Vagina (tissue), 2 donors: ENCODE measurements at places on chromosomes 2 and 18. TPM values are rescaled to one million over a fixed set of nuclear protein-coding genes. Genes with fewer than 3 reads are reported as not detected.

Gene MALT1
- 35.8 TPM for total RNA-seq

Gene TBR1
- not detected for total RNA-seq

Gene TLX2
- 6.6 TPM for total RNA-seq

Gene G6PC2
- not detected for total RNA-seq

Gene GTF2A1L
- total RNA-seq, result 12.8 TPM

Gene MAP2
- 15.5 TPM for total RNA-seq

Gene ADD2
- 3.4 TPM for total RNA-seq

Gene NYAP2
- total RNA-seq, result 0.25 TPM

- no peak for DNase-seq
Measured at GRCh38 chr2:43224131-43224570, 2.3 kb downstream of the ZFP36L2 start.

DNA sequence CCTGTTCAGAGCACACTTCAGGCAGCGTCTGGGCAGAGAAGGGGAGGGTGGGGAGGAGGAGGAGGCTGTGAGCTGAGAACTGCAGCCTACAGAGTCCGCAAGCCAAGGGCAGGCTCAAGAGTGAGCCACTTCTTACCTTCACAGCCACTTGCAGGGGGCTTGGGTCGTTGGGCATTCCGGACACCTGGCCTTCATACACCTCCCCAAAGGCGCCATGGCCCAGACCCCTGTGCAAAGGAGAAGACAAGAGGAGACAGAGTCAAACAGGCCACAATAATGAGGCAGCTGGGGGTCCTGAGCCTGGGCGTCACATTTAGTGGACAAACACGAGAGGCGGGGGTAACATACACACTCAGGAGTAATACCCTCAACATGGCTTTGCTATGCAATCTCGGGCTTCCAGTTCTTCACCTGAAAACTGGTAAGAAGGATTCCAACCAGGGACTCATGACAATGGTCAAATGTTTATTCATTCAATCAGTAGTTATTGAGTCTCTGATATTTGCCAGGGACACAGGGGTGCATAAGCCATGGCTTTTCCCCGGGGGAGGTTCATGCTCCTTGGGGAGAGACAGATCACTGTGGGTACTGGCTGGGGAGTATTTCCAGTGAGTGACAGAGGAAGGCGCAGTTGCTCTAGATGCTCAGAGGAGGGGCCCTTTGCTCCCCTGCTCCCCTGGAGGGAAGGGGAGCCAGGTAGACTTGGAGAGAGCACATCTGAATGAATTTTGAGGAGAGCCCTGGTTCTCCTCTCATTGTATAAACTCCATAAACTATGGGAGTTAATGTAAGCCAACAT is 107.4 kb downstream of the CLIP4 start:
- DNase-seq, result no peak

- peak; percentile 67 for DNase-seq
Measured at GRCh38 chr18:8694891-8695290, 10.5 kb upstream of the MTCL1 start.

- no peak for DNase-seq
Measured at GRCh38 chr2:218332920-218333645, 23.6 kb upstream of the CATIP start.

- DNase-seq, result no peak
Measured at GRCh38 chr2:116810071-116810470, 1004.4 kb upstream of the DDX18 start.

GRCh38 chr2:130813722-130814121 is 23.0 kb upstream of the ARHGEF4 start:
- no peak for DNase-seq

DNA sequence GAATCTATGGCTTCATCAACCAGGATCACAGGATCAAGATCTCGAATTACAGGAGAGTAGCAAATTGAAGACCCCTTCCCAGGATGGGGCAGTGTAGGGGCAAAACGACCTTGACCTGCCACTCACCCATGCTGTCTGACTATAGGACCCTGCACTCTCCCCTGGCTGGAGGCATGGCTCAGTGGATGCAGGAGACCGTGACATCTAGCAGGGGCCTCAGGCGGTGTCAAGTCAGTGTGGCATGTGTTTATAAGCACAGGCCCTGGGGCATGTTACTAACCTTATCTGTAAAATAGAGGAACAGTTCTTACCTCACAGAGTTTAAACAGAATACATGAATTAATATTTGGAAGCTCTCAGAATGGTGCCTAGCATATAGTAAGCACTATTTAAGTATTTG is 3.5 kb downstream of the HAAO start:
- no peak for DNase-seq

- DNase-seq, result no peak
Measured at GRCh38 chr18:75785206-75785605, 357.7 kb upstream of the SMIM21 start.

DNA sequence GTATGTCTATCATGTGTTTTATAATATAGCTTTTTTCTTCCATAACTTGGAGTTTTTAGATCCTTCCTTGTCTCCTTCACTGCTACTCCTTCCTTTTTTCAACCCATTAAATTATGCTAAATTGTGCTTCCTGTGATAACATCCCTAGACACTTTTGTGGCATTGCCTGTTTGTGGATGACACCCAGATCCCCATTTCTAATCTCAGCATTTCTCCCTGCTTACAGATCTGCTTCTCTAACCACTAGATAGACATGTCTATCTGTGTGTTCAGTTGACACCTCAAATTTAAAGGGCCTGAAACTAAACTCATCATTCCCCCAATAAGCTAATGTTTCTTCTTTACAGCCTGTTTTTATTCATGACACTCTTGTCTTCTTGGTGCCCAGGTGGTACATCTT is 244.8 kb downstream of the BABAM2 start:
- no peak for DNase-seq

DNA sequence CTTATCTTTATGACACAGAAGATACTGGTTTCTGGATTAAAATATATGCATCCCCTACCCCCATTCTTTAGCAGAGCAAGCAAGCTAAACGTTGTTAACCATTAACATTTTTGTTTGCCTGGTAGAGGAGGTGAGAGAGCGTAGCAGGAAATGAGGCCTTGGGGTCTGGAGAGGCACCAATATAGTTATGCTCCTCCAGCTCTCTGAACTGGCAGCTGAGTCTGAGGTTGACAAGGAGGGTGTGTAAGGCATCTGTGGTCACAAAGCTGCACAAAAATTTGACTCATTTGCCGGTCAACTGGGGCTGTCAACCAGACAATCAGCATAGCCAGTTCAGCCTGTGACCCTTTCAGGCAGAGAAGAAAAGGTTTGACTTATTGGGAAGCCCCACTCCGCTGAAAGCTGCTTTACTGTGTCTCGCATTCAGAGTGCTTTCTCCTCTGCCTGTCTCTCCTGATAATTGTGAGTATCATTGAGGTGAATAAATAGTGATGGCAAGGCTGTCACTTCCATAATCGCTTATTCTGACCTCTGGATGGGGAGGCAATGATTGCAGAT is 647.5 kb upstream of the SETBP1 start:
- no peak for DNase-seq

- DNase-seq, result no peak
Measured at GRCh38 chr18:74590671-74591070, 7.0 kb upstream of the ZNF407 start.

GRCh38 chr2:148578493-148578884 is 66.1 kb upstream of the EPC2 start:
- DNase-seq, result no peak

DNA sequence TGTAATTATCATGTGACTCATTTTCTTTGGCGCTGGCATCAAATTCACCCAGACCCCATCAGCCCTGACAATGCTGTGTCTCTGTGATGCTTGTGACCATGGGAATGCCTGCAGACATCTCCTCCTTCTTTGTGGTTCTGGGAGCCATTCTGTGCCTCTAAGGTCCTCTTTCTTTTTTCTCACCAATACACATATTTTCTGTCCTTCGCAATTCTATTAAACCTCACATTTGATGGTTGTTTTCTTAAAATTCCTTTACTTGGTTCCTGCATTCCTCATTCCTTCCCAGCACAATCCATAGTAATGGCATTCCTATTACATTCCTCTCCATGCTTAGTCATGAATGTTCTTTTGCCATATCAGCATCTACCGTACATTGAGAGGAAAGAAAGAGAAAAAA is 375.3 kb downstream of the PIK3C3 start:
- no peak for DNase-seq

GRCh38 chr18:76387608-76388007 is 107.4 kb downstream of the ZNF516 start:
- no peak for DNase-seq

GRCh38 chr18:59067873-59068272 is 71.8 kb upstream of the SEC11C start:
- DNase-seq, result no peak

DNA sequence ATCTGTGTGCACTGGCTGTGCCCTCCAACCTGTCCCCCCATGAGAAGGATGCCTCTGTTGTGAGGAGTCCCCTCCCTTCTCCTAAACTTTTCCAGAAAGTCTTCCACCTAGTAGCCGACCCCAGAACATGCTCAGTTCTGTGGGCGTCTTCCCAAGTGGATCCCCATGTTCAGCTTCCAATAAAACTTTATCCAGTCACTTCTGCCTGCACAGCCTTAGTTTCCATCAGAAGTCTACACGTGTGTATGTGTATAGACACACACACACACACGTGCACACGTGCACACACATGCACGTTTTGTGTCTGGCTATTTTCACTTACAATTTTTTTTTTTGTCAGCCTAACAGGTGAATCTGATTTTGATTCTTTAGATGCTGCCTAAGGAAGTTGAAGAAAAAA is 115.1 kb downstream of the RTP5 start:
- DNase-seq, result no peak

DNA sequence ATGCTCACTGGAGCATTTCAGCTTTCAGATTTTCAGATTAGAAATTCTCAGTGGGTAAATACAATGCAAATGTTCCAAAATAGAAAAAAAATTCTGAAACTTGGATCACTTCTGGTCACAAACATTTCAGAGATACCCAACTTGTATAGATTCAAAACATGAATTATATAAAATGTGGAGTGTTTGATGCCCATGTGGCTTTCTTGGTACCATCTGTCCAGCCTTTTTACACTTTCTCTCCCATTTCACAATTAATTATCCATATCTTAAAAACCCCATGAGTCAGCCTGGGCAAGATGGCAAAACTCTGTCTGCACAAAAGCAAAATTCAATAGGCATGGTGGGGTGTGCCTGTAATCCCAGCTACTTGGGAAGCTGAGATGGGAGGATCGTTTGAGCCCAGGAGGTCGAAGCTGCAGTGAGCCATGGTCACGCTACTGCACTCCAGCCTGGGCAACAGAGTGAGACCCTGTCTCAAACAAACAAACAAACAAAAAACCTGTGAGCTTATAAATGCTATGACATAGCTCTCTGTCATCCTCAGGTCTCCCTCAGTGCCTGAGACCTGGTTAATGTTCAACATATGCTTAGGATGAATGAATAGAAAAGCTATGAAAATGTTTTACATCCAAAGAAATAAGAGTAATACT is 146.3 kb upstream of the TTC39C start:
- DNase-seq, result no peak

DNA sequence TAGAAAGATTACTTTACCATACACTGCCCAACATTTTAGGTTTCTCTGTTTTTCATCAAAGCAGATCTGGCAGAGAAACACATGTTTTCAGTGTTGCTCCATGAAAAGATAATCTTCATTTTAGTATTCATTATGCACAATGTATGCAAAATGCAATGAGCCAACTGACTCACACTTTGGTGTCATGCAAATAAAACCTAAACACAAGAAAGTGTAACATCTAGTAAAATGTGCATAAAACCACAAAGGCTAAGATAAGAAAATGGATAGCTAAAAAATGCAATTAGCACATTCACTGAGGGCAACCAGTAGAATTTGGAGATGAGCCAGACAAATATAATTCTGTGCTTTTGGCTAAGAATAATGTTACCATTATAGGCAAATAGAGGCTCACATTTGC is 203.5 kb upstream of the UBE2E3 start:
- no peak for DNase-seq

DNA sequence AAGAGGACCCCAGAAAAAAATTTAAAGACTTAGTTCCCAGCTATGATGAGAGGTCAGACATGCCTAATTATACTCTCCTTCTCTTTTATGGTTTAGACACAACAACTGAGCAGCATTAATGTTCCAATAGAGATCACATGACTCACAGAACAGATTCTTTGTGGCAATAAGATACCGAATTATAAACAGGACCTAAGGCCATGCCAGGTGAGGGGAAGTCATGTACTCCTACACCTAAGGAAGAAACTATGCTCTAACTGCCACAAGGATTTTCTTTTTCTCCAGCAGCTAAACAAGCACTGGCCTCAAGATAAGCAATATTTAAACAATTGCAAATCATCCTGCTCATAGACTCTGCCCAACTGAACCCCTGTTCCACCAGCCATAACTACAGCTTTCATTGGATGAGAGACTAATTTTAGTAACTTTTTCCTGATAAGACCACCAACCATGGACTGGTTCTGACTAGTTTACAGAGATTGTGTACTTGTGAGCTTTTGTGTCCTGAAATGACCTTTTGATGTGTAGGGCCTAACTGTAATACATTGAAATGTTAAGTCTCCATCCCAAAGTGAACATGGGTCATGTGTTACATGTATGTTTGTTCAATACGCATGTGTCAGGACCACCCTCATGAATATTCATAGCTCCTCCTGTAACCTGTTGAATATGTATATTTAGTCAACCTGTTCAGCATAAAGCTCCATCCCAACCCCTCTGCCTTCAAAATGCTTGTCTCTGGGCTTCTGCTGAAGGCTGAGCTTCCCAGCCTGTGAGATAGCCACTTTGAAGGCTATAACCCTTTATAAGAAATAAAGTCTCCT is 21.6 kb upstream of the NFE2L2 start:
- DNase-seq, result no peak

GRCh38 chr2:197209742-197210408 is 100.7 kb downstream of the ANKRD44 start:
- DNase-seq, result no peak

DNA sequence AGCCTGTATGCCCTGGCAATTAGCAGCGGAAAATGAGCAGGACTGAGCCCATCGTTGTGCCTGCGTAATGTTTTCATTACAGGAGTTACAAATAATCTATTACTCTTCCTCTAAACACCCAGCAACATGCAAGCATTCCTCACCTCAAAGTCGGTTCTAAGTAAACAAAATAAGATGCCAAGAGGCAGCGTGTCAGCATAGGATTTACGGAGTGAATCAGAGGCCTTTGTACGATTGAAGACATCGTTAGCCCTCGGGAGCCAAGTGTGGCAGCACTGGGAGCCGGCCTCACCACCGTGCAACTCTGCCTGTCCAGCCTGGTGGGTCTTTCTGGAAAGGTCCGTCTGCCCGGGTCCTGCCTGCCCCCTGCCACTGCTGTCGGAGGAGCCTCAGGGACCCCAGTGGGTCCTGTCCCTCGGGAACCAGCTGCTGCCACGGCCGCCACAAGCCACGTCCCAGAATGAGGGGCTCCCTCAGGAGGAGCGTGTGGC is 80.1 kb upstream of the CTDP1 start:
- DNase-seq, result no peak

GRCh38 chr18:35610724-35611123 is 29.2 kb downstream of the GALNT1 start:
- no peak for DNase-seq

DNA sequence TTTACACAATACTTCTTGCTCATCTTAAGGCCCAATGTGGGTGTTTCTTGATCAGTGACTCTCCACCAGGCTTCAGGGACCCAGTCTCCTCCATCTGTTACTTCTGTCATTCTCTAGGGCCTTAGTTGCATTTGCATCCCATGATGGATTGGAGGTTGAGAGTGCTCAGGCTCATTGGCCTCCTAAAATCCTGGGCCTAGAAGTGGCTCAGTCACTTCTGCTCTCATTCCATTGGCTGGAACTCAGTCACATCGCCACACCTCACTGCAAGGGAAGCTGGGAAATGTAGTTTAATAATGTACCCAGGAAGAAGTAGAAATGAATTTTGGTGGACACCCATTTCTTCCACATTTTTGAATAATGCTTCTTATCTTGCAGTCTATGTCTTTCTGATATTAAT is 223.5 kb downstream of the HRH4 start:
- DNase-seq, result no peak
